NCI-H187 treated with DMSO at 0.1 percent for 48 hours (cell line): ENCODE measurements at places on chromosomes 4 and X.

GRCh38 chr4:104491481-104492182 is 3.1 kb downstream of the CXXC4 start:
- no peak for DNase-seq

GRCh38 chr4:118837121-118837507 is 1.2 kb upstream of the SEC24D start:
- DNase-seq = no peak

DNA sequence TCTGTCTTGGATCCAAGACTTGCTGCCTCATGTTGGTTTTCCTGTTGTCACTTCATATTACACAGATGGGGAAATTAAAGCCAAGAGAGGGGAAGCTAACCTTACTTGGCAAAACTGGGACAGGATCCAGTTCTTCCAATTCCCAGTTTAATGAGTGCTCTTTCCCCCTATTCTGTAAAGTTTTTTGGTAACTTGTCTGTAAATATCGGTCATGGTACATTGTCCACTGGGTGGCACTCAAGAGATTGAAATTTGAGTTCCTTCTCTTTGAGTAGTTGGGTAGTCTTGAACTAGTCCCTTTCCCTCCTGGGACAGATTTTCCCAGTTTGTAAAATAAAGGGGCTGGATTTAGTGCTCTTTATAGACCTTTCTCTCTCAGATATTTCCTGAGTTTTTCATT is 12.4 kb upstream of the EOLA2 start:
- no peak for DNase-seq

DNA sequence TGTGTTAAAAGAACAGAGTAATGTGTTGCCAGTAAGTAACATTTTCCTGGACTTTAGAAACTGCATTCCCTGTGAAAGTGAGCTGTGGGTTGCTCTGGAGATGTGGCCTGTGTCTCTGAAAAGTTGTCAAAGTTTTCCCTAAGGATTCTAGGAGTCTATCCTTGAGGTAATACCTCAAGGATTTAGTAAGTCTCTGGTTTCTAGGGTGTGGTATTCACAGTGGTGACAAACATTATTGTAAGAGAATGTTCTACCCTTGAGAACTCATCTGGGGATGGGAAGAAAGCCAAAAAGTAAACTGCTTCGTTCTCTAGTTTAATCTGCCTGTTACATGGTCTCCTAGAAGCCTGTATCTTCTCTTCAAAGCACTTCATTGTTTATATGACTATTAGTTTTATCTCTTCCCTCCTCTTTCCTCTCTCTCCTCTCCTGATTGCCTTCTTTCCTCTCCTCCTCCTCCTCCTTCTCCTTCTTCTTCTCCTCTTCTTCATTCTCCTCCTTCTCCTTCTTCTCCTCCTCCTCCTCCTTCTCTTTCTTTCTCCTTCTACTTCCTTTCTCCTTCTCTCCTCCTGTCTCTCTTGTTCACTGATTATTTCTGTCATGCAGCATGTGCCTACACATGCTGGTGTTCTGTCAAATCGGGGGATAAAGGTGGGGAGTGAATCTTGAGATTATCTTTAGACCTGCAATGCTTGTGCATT is 321.3 kb downstream of the PTTG2 start:
- DNase-seq = no peak

DNA sequence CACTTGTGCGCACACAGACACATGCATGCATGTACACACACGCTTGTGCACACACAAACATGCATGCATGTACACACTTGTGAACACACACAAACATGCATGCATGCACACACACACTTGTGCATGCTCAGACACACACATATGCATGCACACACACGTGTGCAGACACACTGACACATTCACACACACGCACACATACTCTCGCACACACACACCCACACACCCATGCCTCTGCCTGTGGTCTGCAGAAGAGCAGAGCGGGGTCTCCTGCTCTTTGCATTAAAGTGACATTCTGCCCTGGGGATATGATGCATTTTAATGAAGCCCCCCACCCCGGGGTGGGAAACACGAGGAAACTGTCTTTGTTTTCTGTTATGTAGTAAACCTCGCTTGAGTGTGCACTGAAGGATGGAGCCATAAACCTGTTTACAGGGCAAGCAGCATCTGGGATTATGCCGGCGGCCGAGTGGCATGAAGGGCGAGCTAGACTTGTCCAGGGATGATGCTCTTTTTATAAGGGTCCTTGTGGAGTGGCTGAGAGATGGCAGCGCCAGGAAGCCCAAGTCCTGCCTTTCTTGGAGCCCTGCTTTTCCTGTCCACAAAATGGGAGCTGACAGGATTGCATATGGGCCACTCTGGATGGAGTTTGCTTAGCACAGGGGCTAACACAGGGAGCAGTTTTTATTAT is 17.8 kb downstream of the PSAPL1 start:
- no peak for DNase-seq

DNA sequence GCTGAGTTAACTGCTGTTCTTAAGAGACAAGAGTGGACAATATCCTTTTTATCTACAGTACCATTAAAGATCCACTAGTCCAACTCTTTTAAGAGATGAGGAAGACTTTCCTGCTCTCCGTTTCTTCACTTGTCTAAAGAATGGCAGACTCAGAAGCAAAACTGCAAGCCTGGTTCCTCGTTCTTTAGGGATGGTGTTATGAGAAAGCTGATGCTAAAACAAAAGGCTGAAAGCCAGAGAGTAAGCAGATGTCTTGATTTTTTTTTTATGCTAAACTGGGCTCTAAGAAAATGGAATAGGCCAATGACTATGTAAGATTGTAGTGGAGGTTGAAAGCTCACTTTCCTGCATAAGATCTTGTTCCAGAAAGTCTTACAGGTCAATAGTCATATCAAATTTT is 78.1 kb downstream of the CNGA2 start:
- DNase-seq = no peak

- no peak for DNase-seq
These were observed 70.9 kb upstream of the UGT2B7 start for GRCh38 chr4:69025191-69025998.

DNA sequence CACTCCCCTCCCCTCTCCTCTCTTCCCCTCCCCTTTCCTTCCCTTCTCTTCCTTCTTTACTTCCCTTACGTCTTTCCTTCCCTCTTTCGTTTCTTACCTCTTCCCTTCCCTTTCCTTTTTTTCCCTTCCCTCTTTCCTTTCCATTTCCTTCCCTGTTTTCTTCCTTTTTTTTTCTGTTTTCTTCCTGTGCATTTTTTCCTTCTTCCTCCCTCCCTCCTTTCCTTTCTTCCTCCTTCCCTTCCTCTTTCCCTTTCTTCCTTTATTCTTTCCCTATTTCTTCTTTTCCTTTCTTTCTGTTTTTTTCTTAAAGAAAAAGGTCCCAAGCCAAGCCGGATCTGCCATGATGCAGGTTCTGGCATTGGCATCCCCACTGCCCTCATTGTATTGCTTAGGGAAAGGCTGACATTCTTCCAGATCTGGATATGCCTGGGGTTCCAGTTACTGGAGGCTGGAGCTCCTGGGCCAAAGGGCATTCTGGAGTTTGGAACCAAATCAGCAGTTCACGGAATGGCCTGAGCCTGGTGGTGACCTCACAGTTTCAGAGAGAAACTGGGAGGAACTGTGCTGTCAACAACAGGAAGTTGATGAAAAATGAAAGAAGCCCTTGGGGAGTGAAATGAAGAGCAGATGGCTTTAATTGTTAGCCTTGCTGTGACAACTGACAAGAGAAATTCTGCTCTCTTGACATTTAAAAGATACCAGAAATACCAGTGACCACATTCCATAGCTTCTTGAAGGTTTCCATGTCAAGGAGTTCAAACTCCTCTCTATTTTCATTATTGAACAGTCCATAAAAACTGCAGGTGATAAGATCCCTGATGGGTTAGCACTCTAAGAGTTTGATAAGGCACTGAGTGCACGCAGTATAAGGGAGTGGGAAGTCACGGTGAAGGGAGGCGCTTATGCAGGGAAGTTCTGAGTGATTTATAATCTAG is 622.1 kb downstream of the SPRY1 start:
- no peak for DNase-seq

DNA sequence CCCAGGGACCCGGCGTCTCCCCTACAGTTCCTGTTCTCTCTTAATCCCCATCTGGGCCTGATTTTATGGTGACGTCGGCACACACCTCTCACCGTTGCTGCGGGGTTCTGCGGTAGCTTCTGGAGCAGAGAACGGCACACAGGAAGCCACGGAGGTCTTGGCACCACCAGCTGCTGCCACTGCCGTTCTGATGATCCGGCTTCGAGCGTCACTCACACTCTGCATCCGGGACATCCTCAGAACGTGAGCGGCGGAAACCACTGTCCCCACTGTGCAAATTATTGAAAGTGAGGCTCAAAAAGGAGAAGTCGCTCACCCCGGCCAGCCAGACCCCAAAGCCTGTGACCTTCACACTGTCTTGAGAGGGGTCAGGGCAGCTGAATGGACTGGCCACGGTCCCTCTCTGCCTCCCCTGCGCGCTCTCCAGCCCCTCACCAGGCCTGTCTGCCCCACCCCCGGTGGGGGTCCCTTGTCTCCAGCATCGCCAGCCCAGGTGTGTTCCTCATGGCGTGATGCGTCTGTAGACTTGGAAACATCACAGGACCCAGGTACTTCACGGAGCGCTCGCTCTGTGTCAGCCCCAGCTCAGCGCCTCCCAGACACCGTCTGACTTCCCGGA is 201.1 kb downstream of the AFAP1 start:
- no peak for DNase-seq

DNA sequence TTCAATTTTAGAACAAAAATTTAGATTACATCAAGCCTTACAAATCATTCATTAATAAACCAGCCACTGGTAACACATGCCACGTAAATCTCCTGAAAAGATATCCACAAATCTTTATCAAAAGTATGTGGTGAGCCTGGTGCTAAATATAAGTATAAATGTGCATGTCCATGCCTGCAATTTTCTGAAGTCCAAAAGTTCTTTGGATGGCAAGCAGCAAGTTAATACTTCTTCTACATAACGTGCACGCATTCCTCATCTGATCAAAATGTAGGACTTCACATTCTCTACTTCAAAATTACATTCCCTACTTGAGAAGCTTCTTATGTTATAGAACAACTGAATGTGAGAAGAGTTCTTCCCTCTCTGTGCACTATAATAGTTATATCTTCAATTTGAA is 49.8 kb downstream of the HHIP start:
- DNase-seq = no peak

DNA sequence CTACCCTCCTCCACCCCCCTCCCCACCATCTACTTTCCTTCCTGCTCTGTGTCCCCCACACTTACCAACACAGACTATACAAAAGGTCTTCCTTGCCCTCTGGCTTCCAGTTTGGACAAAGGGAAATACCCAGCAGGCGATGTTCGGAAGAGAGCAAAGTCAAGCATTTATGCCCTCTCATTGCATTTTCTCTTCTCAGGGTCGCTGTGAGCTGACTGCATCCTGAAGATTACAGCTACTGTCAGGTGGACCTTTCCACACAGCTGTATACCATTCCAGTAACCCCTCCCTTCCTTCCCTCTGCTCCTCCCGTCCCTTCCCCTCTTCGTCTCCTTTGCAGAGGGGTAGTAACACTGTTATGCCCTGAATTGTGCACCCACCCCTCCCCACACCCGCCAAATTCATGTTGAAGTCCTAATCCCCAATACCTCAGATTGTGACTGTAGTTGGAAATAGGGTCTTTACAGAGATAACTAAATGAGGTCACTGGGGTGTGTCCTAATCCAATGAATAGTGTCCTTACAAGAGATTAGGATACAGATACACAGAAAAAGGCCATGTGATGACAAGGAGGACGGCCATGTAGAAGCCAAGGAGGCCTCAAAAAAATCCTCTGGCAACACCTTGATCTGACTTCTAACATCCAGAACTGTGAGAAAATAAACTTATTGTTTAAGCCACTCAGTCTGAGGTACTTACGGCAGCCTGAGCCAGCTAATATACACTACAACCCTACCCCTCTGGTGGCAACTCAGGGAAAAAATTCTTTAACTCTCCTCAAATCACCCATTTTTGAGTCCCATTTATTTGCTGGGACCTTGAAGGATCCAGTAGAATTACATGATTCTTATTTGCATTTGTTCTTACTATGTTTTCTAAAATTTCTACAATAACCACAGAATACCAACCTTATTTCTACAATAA is 11.7 kb downstream of the MORF4L2 start:
- no peak for DNase-seq

- no peak for DNase-seq
These were observed 19.6 kb upstream of the MYOZ2 start for GRCh38 chr4:119116021-119116420.

DNA sequence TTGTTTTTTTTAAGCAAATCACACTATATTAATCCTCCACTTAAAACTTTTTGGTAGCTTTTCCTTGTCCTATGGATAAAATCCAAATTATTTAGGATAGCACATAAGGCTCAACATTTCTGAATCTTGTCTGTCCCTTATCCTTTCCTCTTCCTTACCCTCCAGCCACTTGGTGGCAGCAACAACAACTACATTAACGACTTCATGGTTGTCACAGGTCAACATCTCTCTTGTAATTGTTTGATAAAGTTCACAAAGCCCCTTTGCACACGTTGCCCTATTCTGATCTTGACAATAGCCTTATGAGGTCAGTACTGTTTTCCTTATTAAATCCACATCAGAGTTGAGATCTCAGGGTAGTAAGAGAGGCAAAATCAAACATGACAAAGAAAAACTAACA is 269.0 kb upstream of the PABPC4L start:
- DNase-seq = no peak

- DNase-seq = no peak
These were observed at the start of gene NDST3 for GRCh38 chr4:118034053-118034785. NDST3 (plus strand) TSS chr4:118034486; CDS start chr4:118053911, 19,425 bp downstream.

DNA sequence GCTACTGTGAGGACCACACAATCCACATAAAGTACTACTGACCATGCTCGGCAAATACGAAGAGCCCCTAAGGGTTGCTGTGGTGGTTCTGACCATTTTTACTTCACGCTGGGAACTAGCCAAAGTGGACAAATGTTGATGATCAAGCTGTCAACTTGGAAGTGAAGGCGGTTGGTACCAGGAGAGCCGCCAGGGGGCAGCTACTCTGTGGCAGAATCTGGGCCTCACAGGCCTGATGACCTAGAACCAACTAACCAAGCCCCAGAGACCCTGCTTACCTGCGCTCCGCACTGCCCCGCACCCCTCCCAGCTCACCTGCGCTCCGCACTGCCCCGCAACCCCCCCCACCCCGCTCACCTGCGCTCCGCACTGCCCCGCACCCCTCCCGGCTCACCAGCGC is 5.6 kb downstream of the GAK start:
- DNase-seq = no peak

- no peak for DNase-seq
These were observed 1.5 kb upstream of the ANXA5 start for GRCh38 chr4:121698236-121698671.

GRCh38 chr4:147942729-147943128 is 210.8 kb downstream of the ARHGAP10 start:
- DNase-seq = no peak

- no peak for DNase-seq
These were observed 21.0 kb downstream of the SAT1 start for GRCh38 chrX:23803931-23804381.

- DNase-seq = no peak
These were observed 38.4 kb upstream of the CLNK start for GRCh38 chr4:10722957-10723356.

DNA sequence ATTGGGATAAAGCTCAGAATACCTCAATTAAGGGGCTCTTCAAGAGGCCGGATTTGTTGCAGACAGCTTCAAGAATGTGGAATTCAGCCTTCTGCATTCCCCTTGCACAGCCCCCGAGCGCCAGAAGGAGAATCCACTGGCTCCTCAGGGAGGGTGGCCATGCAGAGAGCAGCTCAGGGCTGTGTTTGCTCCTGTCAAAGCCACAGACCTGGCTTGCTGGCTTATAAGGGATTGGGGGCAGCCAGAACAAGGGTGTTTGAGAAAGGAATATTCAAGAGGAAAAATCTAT is 36.8 kb downstream of the ING2 start:
- DNase-seq = no peak

GRCh38 chr4:43959976-43960375 is 488.6 kb downstream of the KCTD8 start:
- no peak for DNase-seq
